Right lung (tissue), 10 donors: ENCODE measurements at places on chromosomes 6 and 20.

DNA sequence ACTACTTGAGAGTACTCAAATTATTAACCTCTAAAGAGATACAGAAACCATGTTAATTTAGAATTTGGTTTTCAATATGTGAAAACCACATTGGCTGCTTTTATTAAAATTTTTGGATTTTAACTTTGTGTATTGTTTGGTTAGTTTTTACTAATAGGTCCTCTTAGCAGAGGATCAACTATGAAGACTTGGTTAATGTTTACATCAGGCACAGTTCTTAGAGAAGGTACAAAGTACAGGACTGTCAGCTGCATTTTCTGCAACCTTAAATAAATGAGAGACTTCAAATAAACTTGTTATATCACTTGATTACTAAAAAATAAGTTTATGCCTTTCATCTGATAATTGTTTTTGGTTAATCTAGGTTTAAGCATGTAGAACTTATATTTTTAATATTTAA lies 89.1 kb downstream of the PHF3 start:
- no peak for DNase-seq

DNA sequence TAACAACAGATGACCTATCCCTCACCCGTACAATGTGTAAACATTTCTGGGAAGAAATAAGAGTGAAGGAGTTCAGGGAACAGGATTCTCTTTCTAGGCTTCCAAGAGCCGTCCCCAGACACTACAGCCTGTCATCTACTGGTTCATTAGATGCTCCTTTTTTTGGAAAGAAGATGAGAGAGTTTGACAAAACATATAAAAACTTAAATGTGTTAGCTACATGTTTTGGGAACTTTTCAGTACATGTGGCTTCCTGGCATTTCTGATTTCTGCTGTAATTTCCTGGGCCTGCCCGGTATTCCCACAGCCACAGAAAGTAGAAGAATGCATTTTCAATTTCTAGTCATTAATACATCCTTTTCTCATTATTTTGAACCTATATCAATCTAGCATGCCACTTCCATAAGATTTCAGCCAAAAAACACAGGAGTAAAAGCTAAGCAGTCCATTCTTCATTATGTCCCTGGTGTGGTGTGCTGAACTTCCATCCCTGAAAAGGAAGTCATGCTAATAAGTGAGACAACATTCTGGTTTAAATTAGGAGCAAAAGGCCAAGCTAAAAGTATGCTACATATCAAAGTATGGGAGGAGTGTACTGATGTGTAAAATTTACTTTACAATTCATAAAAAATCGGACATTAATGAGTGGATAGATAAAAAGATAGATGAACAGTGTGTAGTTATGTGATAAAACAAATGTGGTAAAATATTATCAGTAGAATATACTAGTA lies 198.2 kb downstream of the WDR27 start:
- no peak for DNase-seq

DNA sequence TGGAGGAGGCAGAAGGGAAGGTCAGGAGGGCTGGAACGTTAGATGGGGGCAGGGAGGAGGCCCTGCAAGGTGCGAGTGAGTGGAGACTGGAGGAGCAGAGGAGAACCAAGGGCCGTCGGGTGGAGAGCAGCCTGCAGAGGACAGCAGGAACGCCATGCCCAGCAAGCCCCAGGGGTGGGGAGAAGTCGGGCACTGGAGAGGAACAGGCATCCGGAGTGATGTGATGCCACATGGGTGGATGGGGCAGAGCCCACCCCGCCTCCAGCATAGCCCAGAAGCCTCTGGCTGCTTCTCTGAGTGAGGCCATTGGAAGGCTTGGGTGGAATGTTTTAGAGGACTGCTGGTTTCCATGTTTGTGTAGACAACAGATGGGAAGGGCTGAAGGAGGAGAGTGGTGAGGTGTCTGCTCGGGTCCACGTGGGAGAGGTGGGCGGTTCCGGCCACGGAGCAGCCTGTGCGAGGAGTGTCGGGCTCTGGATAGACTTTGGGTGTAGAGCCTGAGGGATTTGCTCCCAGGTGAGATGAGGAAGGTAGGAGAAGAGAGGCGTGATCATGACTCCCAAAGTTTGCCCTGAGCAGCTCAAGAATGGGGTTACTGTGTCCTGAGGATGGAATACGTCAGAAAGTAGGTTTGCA lies 221.4 kb downstream of the SMOC2 start:
- DNase-seq, result no peak

DNA sequence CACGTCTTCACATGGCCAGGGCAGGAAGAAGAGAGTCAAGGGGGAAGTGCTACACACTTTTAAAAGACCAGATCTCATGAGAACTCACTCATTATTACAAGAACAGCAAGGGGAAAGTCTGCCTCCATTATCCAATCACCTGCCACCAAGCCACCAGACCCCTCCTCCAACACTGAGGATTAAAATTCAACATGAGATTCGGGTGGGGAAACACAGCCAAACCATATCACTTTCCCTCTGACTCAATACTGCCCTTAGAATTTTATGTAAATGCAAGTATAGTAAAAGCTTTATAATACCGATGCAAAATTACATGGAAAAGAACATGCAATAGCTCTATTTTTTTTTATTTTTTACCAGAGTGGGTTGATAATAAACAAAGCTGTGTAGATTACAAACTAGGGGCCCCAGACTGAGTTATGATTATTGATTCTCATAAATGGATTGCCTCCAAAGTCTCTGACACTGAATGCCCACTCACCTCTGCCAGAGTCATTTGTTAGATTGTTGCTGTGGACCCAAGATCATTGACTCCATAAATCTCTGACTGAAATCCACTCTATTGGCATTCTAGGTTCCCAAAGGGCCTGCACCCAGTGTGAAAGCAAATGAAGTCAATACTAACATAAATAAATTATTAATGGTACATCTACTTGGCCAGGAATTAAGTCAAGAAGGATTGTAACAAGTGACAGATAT lies 184.8 kb upstream of the FUT9 start:
- no peak for DNase-seq

GRCh38 chr20:33032555-33032954 lies 1.1 kb downstream of the BPIFB6 start:
- no peak for DNase-seq

DNA sequence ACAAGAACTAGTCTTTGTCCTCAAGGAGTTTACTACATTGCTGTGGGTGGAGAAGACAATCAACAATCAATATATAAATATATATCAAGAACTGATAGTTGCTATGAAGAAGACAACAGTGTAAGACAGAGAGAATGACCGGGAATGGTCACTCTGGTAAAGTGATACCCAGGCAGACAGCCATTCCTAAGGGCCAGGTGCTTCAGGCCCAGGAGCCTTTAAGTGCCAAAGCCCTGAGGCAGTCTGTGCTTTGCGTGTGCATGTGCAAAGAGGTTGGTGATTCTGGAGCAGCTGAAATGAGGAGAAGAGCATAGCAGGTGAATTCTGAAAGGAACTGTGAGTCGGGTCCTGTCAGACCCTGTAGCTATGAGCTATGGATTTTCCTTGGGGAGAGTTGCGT lies 154.2 kb downstream of the DOK5 start:
- DNase-seq, result no peak

DNA sequence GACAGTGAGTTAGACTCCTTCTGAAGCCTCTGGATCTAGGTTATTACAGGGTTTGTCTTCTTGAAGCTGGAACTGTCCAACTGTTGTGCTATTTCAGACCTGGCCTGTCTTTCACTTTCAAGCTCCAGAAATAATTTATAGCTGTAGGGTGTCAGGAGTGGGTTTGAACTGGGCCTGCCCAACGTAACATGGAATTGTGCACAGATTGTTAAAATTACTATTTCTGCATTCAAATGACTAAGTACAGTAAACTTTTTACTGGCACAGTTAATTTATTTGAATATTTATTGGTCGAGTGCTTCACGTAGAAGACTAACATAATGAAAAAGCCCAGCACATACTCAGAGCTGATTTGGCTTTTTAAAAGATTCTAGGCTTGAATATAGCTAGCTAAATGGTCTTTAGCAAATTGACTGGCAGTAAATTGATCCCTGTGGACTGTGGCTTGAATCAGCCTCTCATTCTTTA lies 74.3 kb downstream of the ARID1B start:
- no peak for DNase-seq

DNA sequence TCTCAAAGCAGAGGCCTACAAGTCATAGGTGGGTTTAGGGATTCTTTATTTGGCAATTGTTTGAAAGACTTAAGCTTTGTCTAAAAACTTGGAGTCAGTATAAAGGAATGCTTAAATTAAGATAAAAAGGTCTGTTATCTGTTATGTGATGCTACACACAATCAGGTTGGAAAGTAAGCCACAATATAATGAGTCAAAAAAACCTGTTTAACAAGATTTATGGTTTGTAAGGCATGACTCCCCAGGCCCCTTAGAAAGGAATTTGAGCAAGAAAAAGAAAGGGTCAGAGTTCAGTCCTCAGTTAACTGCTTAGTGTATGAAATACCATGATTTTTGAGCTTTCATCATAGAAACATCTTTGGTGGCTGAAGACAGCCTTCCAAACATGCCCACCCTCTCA lies 66.8 kb upstream of the HMGN3 start:
- DNase-seq, result no peak

GRCh38 chr20:41654292-41654691 lies 36.1 kb upstream of the CHD6 start:
- no peak for DNase-seq

DNA sequence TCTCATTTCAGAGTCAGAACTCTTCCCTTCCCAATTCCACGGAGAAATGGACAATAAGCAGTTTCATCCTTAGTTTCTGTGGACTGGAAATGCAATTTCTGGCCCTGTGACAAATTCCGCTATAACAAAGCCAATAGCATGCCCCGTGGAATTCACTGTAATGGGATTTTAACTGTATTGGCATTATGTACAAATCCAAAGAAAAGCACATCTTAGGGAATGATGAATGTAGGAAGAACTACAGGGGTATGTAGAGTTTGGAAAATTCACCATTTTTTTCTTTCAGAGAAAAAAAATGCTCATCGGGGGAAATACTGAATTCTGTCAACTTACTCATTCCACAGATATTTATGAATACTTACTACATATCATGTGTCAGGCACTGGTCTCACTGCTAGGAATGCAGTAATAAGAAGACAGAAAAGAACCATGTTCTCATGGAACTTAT lies 43.5 kb downstream of the KIF6 start:
- peak; percentile 16 for DNase-seq

DNA sequence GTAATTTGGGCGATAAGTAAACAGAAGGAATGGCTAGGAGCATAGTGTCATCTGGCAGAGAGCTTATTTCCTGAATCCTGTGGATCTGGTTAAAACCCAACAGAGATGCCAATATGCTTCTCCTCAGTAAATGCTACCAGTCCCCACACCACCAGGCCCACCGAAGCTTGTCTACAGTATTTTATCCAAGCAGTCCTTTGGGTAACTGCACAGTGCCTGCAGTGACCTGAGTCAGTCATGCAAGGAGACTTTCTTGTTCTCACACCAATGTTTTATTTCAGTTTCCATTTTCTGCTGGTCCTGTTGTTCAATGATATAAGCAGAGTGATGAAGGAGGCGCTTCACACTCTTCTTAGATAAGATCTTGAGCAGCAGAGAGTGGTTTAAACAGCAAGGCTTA lies 326.3 kb downstream of the RIMS1 start:
- DNase-seq, result no peak

DNA sequence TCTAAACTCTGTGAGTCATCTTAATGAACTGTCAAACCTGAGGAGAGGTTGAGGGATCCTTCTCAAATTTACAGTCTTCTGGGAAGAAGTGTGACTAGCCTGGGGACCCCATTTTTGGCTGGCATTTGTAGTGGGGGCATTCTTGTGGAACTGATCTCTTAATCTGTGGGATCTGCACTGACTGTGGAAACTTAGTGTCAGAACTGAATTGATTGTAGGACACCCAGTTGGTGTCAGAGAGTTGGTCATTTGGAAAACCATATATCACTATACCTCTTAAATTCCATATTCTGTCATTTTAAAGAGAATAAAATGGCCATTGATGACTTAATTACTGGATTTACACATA lies 48.3 kb downstream of the LAMA4 start:
- no peak for DNase-seq

DNA sequence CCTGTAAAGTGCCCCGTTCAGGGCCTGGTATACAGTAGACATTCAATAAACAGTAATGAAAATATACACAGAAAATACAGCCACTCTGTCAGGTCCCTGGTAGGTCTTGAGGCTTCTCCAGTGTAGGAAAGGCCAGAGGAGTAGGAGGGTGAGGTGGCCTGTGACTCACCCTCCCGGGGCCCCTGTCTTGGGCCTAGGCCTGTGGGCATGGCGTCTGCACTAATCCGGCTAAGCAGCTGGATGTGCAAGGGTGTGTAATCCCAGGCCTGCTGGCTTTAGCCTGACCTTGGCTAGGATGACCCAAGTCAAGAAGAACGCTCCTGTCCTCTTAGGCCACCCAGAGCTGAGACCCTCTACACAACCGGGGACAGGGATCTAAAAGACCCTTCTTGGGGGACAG lies 84.9 kb downstream of the KCNB1 start:
- no peak for DNase-seq

- DNase-seq, result no peak
Observed at GRCh38 chr6:138285800-138286199, 67.5 kb upstream of the PBOV1 start.

- no peak for DNase-seq
Observed at GRCh38 chr6:150142097-150142669, 661 bp upstream of the PPP1R14C start.

GRCh38 chr6:130202782-130203181 lies 20.0 kb downstream of the SAMD3 start:
- DNase-seq, result no peak

DNA sequence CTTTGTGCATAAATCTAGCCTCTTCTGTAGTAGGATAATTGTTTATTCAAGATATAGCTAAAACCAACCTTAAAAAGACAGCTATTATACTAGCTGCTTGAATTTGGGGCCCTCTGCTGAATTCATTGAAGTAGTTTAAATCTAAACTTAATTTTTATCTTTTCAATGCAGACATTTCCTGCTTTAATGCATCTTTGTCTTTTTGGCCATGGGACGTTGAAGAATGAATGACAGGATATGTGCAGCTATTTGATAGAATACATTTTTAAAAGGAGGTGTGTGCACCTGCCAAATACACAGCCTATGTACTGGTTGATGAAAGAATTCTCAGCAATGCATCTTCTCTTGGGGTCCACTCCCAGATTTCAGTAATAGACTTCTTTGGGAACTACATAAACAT lies 524.9 kb downstream of the PHF3 start:
- no peak for DNase-seq

- no peak for DNase-seq
Observed at GRCh38 chr6:24957199-24957598, 21.4 kb upstream of the RIPOR2 start.

DNA sequence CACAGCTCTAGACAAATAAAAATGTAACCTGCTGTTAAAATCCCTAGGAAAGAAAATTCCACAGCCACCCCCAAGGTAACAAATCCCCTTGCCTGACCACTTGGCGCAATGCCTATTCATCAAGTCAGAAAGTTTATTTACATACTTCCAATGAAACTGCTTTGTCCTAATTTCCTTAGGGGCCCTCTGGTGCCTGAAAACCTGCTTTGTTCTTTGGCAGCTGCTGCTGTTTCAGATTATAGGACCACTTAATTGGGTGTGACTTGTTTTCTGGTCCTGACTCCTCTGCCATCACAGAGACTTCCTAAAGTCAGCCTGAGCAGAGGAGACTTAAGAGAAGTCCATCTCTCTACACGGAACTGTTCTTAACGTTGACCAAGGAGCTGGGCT lies 323.6 kb downstream of the UBE3D start:
- no peak for DNase-seq

GRCh38 chr20:34472246-34472925 lies 43.8 kb upstream of the DYNLRB1 start:
- DNase-seq, result no peak

- DNase-seq, result no peak
Observed at GRCh38 chr6:18465410-18466154, 78.4 kb downstream of the RNF144B start.
